ENCODE measurements at places on chromosomes 11 and 22.

- no peak for DNase-seq
These were observed 232.3 kb downstream of the JRKL start for GRCh38 chr11:96622026-96622634.

- no peak for DNase-seq
These were observed 2.9 kb downstream of the FAM111A start for GRCh38 chr11:59145534-59145933.

- DNase-seq, result no peak
These were observed 382.6 kb downstream of the INSC start for GRCh38 chr11:15497366-15497765.

DNA sequence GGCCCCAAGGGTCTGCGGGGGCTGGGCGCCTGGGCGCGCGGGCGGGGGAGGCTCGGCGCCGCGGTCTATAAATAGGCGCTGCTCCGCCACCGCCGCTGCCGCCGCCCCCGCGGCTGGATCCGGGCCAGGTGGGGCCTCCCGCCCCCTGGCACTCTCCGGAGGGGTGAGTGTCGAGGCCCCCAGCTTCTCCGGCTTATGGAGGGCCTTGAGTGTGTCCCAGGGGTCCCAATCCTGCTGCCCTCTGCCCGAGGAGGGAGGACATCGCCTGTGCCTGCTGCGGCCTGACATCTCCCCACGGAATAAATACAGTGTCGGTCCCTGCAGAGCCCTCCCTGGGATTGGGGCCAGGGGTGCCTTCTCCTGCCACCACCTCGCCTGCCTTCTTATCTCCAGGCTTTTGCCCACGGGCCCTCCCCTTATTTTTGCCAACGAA, 4.3 kb upstream of the GP1BB start:
- no peak for DNase-seq

DNA sequence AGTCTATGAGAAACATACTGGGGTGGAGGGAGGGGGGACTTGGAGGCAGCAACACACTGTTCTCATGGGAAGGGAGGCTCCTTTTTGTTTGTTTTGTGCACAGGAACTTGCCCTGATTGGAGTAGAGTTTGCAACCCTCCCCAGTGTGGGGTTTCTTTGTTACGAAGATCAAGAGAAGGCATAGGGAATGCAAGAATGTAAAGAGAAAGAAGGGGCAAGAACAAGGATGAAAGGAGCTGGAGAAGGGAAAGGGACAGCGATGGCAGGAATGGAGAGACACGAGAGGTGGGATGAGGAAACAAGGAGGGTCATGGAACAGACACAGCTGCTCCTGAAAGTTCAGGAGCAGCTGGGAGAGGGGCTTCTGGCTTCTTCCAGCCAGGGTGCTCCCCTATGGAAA, 611.7 kb downstream of the NTM start:
- peak; percentile 64 for DNase-seq

- DNase-seq, result no peak
These were observed 68.1 kb upstream of the LMO2 start for GRCh38 chr11:33959855-33960400.

DNA sequence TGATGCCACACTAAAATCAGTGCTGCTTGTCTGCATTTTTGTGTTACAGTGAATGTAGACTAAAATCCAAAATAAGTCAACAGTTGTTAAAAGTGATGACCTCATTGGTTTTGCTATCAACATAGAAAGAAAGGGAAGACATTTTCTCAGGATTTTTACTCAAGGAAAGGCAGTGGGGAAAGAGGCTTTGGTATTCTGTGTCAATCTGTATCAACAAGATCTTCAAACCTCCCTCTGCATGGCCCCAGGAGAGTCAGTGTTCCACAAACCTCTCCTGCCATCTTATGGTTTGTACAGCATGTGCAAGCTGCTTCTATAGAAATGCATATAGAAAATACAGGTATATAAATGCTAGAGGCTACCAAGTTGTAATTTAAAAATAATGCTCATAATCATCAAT, 13.8 kb upstream of the OR51M1 start:
- DNase-seq, result no peak

DNA sequence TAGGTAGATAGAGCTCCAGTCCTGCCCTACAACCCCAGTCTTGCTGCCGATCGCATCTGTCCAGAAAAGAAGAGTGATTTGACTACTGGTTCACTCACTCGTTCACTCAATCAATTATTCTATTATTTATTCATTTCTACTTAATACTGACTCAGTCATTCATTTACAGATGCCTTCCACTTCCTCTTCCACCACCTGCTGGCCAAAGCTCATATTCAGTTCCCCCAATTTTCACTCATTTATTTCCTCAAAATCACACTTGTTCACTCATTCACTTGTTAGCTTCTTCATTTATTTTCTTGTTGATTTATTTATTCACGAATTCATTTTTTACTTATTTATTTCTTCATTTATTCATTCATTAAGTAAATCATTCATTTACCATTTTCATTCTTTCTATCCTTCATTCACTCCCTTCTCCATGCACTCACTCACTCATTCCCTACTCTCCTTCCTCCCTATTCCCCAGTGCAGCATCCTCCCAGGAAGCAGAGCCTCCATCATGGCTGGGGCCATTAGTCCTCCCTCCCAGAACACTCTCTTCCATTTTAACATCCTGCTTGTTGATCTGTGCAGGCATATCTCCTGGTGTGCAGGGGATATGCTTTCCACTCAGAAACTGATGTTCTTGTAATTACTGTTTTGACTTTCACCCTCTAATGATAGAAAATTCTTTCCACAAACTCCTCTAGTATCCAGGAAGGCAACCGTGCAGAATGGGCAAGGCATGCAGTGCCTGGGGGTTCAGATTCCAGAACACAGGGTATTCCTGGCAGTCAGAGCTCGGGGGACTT, 281.0 kb downstream of the TENM4 start:
- DNase-seq, result no peak

DNA sequence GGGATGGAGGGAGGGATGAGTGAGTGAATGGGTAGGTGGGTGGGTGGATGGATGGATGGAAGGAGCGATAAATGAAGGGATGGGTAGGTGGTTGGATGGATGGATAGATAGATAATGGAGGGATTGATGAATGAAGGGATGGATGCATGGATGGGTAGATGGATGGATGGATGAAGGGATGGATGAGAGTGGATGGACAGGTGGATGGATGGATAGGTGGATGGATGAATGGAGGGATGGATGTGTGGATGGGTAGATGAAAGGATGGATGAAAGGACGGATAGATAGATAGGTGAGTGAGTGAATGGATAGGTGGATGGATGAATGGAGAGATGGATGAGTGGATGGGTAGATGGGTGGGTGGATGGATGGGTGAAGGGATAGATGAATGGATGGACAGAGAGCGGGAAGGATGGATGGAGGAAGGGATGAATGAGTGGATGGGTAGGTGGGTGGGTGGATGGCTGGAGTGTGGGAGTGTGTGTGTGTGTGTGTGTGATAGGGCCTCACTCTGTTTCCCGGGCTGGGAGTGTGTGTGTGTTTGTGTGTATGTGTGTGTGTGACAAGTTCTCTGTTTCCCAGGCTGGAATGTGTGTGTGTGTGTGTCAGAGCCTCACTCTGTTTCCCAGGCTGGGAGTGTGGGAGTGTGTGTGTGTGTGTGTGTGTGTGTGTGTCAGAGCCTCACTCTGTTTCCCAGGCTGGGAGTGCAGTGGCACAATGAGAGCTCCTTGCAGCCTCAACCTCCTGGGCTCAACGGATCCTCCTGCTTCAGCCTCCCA, 2.1 kb upstream of the PRR33 start:
- no peak for DNase-seq

DNA sequence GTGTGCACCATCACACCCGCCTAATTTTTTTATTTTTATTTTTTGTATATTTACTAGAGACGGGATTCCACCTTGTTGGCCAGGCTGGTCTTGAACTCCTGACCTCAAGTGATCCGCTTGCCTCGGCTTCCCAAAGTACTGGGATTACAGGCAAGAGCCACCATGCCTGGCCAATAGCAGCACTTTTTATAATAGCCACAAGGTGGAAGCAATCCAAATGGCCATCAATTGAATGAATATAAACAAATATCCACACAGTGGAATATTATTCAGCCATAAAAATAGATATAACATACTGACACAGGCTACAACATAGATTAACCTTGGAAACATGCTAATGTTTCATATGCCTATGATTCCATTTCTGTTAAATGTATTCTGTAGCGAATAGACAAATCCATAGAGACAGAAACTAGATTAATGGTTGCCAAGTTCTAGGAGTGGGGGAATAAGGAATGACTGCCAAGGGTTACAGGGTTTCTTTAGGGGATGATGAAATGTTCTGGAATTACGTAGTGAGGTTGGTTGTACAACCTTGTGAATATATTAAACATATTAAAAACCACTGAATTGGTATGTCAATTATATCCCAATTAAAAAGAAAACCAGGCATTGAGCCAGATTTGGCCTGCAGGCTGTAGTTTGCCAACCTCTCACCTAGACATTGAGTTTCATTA, 4.8 kb downstream of the VPS51 start:
- no peak for DNase-seq

DNA sequence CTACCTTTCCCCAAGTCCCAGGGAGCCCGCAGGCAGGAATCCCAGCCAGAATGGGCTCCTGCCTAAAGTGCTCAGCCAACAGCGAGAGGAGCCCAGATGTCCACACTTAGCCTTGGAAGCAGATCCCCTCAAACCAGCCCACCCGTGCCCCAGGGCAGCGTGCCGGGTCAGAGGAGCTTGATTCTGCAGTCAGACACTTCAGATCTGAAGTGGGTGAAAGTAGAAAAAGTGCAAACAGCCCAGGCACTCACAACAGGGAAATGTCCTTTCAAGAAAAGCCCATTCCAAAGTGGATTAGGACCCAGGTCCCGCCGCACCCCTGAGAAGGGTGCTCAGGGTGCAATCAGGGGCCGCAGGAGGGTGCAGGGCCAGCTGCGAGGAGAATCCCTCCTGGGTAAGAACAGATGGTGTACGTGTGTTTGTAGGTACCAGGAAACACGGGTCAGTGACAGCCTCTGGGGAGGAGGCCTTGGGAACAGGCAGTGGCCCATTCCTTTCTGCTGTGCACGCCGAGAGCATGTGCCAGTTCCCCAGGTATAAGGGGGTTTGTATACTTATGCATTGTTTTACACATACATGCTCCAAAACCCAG, 17.7 kb downstream of the ELFN2 start:
- DNase-seq, result no peak

DNA sequence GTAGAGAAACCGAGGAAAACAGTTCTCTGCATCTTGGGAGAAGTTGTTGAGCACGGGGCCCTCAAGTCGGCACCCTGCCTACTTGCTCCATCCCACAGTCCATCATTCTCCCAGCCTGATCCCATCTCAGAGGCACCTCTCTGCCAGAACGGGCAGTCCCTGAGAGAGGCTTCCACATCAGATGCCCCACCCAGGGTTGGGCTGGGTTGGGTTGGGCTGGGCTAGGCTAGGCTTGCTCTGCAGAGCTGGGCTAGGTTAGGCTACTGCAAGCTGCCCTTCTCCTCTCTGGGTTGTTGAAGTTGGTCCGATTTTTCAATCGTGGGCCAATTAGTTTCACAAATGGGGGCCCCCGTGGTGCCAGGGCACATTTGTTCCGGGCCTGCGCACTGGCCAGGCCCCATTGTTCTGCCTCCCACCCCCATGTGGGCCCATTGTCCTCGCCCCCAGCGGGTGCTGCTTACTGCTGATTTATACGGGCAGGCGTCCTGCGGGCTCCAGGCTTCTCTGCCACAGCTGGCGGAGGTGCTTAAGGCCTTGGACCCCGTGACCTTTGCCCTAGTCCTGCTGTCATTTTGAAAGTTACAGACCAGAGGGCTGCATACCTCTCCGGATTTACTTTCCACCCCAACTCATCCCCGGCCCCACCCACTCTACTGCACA, 63.7 kb upstream of the NNMT start:
- DNase-seq, result no peak

- no peak for DNase-seq
These were observed 44.0 kb upstream of the KIRREL3 start for GRCh38 chr11:127044535-127044934.

- DNase-seq, result no peak
These were observed 369 bp downstream of the DGCR8 start for GRCh38 chr22:20080445-20080775.

GRCh38 chr11:128832121-128832497, 35.0 kb downstream of the KCNJ1 start:
- no peak for DNase-seq

DNA sequence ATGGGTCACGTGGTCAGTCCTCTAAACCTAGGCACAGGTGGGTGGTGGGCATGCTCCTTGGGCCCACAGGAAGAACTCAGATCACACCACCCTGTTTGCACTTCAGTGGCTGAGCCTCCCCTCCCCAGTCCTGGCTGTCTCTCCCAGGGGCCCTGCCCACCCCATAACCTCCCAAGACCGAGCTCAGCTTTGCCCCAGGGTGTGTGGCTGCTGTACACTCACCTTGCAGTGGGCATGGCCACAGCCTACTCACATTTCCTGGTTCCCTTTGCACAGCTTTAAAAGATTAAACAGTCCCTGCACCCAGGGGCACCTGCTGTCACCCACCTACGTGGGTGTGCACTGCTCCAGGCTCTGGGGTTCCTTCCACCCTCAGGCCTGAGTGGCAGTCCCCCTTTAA, 13.8 kb downstream of the TRIOBP start:
- DNase-seq, result no peak

DNA sequence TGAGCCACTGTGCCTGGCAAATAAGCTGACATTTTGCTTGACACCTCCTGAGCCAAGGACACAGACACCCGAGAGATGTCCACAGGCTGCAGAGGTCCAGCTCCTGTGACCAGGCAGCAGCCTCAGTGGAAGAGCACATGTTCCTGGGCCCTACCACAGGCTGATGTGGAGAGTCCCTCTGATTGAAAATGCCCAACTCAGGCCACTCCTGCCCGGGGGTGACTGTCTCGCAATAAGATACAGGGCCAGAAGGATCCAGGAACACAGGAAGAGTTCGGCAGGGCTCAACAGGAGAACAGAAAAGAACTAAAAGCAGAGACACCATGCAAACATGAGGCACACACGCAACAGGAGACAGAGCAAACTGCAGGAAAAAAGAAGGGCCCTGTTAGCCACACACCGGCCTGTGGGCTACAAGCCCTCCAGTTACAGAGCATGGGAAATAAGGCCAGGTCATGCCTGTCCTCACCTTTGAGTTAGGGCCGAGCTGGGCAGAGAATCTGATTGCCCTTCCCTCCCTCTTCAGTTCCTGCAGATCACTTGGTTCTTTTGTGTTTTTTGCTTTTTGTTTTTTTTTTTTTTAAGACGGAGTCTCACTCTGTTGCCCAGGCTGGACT, 28.3 kb upstream of the MALAT1 start:
- DNase-seq, result no peak

GRCh38 chr11:62398011-62398994, 20.5 kb upstream of the SCGB1A1 start:
- DNase-seq, result no peak

- DNase-seq, result no peak
These were observed 15.3 kb downstream of the OSBP start for GRCh38 chr11:59600234-59600633.

DNA sequence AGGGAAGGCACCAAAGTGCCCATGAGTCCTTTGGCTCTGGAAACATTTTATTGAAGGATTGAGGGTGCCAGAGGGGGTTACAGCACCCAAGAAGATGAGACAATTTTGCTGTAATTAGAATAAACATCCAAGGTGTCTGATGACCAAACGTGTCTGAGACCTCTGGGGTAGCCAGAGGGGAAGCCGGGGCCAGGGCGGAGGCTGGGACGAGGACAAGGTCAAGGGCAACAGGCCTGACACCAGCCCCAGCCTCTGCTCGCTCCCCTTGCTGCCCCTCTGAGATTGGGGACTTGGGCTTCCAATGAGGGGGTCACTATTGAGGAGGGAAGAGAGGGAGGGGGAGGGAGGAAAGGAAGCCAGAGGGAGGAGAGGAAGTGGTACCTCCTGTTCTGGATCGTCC, 25.6 kb downstream of the TMPRSS6 start:
- no peak for DNase-seq

- no peak for DNase-seq
These were observed 39.3 kb downstream of the RIBC2 start for GRCh38 chr22:45452565-45453379.

Measured in iPS DF 6.9 (cell line).